Renal cortical epithelial cell (primary cell): ENCODE measurements at places on chromosomes 1 and 21. TPM values are rescaled to one million over a fixed set of nuclear protein-coding genes. Genes with fewer than 3 reads are reported as not detected.

DNA sequence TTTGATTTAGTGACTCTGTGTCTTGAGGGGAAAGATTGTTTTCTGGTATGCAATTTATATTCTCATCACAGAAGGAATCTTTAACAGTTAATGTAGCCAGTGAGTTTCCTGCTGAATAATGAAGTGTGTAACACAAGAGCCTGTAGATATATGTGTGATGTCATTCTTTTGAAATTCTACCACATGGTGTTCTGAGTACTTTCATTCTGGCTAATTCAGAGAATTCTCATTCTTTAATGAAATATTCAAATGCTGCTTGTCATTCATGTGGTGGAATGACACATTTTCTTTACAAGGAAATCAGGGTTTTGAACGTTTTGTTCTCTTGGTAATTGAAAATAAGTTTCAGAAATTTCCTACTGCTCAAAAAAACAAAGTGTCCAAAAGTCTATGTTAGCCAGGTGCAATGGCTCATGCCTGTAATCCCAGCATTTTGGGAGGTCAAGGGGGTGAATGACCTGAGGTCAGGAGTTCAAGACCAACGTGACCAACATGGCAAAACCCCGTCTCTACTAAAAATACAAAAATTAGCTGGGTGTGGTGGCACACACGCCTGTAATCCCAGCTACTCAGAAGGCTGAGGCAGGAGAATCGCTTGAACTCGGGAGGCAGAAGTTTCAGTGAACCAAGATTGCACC is 79.6 kb downstream of the MAP3K21 start:
- DNase-seq: peak; percentile 16

Gene TMEM81
- total RNA-seq: 1.6 and 2.4 TPM in 2 replicates

DNA sequence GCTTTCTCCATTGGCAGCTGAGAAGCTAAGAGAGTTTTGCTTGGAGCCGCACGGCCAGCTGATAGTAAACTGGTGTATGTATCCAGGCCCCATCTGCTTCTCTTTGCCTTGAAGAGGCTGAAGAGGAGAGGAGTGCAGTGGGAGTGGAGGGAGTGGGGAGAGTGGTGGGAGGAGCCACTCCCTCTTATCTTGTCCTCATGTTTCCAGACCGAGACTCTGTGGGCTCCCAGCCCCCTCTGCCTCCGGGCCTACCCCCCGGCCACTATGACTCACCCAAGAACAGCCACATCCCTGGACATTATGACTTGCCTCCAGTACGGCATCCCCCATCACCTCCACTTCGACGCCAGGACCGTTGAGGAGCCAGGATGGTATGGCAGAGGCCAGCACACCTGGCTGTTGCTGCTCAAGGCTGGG is 6.0 kb upstream of the LRRC71 start:
- DNase-seq: no peak

Gene S100A12
- total RNA-seq: not detected in 2 replicates

GRCh38 chr21:37450445-37450941 is 83.9 kb downstream of the DYRK1A start:
- DNase-seq: peak; percentile 49

Gene HSD3B1
- not detected in 2 replicates for total RNA-seq

Gene AMY1C
- not detected in 2 replicates for total RNA-seq

DNA sequence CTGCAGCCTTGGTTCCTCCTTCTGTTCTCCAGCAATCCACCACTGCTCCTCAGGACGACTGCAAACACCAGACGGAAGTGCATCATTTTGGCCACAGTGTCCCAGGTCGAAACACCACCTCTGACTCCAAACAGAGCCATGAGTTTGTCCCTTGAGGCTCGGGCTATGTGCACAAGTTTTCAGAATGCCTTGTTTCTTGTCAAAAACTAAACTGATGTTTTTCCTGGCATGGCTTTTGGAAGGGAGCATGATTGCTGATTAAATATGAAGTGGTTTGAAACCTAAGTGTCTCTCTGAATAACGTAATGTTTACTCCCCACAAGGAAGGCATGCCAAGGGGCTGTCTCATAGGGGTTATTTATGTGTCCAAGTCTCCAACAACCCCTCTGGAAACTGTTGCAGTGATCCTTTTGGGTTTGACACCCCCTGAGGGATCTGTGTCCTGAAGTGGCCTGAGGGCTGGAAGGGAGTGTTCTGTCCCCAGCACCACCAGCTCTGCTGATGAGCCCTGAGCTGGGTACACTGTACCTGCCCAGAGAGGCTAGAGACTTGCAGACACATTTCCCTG is 132.7 kb downstream of the PLPP3 start:
- no peak for DNase-seq

DNA sequence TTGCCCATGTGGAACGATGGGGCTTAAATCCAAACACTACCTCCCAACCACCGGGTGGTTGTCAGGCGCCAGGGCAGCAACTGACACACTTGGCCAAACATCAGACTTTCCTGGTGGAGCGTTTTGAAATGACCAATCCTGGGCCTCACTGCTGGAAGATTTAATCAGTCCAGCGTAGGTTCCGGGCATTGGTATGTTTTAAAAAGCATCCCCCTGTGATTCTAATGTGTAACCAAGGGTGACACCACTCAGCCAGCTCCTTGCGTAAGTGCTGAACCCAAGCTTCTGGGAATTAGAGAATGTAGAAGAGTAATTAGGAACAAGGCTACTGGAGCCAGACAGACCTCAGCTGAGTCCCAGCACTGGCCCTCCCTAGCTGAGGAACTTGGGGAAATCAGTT is 44.8 kb upstream of the KAZN start:
- DNase-seq: peak; percentile 96

DNA sequence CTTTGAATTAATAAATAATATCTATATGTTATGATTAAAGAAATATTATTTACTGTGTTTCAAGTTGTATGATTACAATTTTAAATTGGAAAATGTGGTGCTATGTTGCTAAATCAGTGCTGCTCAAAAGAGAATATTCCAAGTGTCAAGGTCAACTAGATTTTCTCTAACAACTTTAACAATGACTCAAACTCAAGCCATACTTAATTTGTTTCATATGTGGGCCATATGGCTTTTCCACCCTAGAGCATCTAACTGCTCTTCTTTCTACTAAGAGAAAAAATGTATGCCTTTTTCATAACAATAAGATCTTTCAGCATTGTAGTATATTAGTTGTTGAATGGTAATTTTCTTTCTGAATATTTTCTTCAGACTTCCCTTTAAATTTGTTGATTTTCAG is 8.3 kb upstream of the SYT14 start:
- DNase-seq: no peak

DNA sequence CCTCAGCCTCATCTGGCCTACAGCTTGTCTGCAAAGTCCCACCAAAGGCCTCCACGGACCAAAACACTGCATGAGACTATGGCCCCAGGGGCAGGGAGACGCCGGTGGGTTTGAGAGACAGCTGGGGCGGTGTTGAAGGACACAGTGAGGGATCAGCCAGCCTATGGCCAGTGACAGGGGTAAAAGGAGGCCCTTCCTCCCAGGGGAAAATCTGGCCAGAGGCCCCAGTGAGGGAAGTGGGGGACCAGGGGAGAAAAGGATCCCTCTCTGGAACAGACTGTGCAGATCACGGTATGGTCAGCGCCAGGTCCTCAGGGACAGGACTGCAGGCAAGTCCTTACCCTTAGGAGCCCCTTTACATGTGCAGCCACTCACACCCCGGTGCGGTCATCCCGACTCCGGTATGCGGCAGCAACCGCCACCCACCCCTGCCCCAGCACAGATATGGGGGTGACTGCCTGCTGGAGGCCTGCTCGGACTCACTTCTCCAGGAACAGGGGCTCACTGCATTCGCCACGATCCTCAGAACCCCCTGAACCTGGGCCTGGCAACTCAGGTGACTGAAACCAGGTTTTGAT is 1.3 kb downstream of the CERS2 start:
- no peak for DNase-seq

DNA sequence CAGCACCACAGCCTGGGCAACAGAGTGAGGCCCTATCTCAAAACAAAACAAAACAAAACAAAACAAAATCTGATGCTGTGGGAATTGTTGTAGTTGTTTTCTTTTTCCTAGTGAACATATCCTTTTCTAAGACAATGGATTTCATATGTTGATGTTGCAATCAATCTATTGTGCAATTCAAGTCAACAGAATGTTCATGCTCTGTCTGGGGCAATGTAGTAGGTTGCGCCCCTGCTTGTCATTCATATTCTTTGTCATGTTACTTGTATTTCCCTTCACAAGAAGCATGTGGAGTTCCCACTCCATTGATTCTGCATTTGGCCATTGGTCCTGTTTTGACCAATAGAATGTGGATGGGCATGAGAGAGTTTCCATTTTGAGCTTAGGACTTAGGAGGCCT is 223.9 kb downstream of the DUSP10 start:
- peak; percentile 81 for DNase-seq

- DNase-seq: no peak
Observed at GRCh38 chr1:198637916-198638437, 863 bp upstream of the PTPRC start.

DNA sequence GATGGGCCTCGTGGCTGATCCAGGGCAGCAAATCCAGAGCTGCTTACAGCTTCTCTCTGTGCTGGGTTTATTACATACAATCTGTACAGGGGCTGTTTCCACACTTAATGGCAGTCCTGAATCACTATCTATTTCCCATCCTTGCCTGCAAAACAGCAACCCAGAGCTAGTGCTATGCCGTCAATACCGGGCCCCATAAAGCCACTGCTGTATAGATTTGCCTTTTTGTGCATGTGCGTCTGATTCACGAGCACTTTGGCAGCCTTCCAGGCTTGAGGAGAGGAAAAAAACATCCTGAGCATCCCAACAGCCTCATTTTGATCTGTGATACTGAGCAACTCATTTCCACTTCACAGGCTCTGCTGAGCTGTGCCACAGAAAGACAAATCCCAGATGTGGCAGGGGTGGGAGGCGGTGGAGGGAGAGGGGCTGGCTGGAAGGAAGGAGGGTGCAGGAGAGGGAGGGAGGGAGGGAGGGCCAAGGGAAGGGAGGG is 65.2 kb upstream of the TARBP1 start:
- DNase-seq: peak; percentile 87

GRCh38 chr1:183986941-183987340 is 50.6 kb downstream of the COLGALT2 start:
- DNase-seq: no peak

DNA sequence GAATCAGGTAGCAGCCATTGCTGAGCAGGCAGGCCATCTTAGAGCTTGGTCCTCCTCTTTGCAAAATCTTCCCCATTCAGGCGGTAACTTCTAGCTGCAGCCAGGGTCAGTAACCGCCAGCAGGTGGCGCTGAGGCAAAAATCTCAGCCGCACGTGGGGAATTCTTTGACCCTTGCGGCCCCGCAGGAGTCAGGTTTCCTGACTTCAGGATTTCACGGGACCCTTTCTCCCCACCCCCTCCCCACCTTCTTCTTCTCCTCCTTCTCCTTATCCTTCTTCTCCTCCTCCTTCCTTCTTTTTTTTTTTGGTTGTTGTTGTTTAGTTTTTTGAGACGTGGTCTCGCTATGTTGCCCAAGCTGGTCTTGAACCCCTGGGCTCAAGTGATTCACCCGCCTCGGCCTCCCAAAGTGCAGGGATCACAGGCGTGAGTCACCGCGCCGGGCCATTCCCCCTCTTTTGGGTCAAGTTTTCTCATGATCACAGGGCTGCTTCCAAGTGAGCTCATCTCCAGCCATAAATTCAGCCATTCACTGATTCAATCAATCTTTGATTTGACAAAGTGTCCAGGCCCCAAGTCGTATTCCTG is 33.4 kb upstream of the TENT5B start:
- DNase-seq: peak; percentile 62

- DNase-seq: no peak
Observed at GRCh38 chr1:221801251-221801661, 59.4 kb upstream of the DUSP10 start.

DNA sequence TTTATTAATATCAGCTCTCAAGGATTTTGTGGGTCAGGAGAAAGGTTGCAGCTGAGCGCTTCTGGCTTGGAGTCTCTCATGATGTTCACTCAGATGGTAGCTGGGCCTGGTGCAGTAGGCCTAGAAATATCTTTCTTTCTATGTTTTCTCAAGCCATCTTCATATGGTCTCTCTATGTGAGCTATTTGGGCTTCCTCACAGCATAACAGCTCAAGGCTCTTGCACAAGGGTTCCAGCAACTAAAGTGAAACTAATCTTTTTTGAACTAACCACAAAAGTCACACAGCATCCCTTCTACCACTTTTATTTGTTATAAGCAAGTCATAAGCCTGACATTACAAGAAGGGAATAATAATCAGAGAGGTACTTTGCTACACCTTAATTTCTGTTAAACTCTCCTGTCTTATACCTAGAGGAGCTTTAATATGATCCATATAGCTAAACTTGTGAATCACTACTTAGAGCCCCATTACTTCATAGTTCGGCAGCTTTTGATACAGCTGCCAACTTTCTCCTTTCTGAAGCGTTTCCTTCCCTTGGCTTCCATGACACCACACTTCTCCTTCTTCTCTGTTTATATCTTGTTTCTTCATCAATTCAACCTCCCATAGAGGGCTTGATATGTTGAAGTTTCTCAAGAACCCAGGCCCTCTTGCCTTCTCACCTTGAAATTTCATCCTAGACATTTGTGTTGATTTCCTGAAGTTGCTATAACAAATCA is 720.2 kb downstream of the LTN1 start:
- DNase-seq: no peak

Gene TP73
- total RNA-seq: under 0.01 TPM in 2 replicates

DNA sequence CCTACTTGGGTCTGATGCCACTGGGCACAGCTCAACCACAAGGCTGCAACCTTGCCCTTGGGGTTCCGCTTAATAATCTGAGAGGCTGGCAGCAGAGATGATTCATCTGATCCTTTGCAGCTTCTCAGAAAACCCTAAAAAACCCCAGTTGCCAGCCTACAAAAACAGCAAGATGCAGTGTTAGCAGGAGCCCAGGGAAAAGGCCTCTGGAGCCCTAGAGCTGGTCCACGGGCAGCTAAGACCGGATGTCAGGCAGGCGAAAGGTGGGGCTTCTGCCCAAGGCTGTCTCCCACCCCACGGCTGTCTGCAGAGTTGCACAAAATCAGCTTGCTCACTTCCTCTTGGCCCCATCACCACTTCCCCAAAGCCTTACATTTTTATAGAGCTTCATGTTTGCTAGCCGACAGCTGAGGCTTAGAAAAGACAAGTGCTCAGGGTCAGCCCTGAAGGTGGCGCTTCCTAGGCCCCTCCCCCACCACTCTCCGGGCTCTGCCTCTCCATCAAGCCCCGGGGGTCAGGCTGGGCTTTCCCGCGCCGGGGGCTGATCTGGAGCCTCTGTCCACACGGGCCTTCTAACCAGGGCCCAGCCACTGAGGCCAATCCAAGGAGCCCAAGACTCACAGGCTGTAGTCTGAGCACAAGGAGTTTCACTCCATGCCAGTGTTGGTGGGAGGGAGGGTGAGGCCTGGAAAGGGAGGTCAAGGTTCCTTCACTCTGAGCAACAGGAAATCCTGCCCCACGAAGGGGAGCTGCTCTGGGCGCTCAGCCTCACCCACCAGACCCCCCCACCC is 4.2 kb upstream of the ADORA3 start:
- peak; percentile 59 for DNase-seq
